Suppressor macrophage treated with lipopolysaccharide for 4 hours (primary cell): ENCODE measurements at places on chromosomes 3 and 15.

DNA sequence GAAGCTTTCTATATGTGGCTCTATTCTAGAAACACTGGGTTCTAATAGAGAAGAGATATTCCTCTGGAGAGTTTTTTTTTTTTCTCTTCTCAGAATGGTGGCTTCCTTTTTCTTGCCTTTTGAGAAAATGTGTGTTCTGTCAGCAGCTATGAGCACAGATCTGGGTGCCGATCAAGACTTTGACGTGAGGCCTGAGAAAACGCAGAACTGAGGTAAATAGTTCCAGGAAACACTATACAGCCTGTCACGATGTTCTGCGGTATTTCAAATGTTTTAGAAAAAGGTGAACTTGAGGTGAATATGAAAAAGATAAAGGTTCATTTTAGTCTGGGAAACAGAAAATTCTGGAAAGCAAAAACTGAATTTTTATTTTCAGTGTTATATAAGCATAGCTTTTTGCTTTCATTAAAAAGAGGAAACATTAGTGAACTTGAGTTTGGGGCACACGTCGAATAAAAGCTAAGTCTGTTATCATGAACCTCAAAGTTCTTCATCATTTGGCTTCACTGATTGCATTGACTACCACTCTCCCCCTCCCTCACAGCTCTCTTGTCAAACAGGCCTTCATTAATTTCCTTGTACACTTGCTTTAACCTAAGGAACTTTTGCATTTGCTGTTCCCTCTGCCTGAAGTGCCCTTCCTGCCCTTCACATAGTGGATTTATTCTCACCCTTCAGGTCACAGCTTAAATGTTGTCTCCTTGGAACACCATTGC lies 265.1 kb downstream of the NFKBIZ start:
- no peak for DNase-seq

GRCh38 chr3:22935040-22935439 lies 268.1 kb upstream of the UBE2E2 start:
- no peak for DNase-seq

DNA sequence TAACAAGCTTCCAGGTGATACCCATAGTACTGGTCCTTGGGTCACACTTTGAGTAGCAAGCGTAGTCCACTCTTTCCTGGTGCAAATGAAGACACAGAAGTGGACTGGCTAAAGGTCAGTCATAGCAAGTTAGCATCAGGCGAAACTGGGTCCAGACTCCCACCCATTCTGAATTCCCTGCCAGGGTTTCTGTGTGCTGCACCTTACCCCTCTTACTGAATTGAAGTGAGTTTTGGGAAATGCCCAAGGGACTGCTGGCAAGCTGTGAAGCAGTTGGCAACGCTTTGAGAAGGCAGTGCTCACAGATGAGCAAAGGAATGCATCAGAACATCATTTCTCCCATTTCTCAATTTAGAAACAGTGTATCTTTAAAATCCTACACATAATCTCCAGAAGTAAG lies 1.8 kb upstream of the LSG1 start:
- no peak for DNase-seq

- DNase-seq, result no peak
Observed at GRCh38 chr3:16433701-16434151, 79.8 kb downstream of the RFTN1 start.

DNA sequence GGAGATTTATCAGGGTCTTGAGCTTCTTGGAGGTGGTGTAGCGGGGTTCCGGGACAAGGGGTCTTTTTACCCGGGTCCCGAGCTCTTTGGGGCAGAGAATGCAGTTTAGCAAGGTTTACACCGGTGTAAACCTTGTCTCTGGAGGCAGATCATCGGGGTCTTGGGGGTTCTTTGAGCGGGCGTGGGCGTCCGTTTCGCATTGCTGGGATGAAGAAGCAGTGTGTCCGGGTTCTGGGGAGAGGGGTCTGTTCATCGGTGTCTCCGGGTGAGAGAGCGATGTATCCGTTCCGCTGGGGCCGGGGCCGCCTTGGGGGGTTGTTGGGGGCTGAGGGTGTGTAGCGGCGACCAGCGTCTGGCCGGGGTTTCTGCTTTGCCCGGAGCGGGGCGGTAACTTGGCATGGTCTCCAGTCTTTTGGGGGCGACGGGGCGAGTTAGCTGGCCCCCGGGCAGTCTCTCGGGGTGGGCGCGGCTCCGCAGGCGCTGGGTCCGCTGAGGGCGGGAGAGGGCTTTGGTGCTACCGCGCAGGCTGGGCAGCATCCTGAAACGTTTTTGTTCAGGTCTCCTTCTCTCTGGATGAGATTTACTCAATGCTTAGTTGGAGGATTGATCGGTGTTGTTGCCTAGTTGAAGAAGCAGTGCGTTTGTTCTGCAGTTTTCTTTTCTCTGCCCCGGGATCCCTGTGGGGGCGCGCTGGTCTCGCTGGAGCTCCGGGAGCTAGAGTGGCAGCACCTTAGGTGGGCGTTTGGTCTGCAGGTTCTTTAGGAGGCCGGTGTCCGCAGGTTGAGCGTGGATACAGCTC lies 843 bp downstream of the GLCE start:
- DNase-seq, result peak; percentile 21

- no peak for DNase-seq
Observed at GRCh38 chr15:101504373-101504772, 14.9 kb upstream of the PCSK6 start.

- no peak for DNase-seq
Observed at GRCh38 chr3:43373560-43373928, 87.2 kb downstream of the SNRK start.

DNA sequence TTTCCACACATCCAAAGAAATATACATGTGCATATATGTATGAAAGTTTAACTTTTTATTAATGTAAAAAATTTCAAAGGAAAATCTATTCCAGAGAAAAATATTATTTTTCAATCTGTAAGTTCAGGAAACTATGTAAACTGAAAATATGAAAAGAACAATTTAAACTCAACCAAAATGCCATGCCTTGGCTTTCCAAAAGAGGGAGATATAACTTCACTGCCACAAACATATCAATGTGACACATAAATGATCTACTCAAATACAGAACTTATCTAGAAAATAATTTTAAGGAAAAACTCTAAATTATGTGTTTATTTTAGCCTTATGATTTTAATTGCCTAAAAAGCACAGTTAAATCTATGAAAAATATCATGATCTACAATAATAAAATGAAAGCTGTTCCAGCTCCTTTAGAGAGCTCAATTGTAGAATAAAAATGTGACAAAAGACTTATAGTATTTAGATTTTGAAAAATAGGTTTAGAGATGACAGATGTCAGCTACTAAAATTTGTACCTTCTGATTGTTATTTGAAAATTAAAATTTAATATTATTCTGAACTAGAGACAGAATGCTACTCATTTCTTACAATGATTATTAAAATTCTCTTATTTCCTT lies 94.8 kb downstream of the GBE1 start:
- DNase-seq, result peak; percentile 30

DNA sequence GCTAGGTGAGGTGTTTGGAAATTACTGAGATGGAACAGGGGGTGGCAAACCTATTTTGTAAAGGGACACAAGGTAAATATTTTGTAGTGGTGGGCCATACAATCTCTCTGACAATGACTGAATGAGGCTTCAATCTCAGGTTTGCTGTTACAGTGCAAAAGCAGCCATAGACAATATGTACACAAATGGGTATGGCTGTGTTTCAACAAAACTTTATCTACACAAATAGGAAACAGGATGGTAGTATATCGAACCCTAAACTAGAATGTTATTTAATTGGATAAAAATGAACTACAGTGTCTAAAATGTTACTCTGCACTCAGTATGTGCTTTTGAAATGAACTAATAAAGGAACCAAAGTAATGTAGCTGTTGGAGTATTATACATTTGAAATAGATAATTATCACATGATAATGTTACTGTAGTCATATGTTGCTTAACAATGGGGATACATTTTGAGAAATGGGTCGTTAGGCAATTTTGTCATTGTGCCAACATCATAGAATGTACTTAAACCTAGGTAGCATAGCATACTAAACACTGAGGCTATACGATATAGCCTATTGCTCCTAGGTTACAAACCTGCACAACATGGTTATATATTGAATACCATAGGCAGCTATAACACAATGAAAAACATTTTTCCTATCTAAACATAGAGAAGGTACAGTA lies 495.2 kb upstream of the TBL1XR1 start:
- DNase-seq, result peak; percentile 42

GRCh38 chr15:44243829-44244228 lies 44.7 kb upstream of the GOLM2 start:
- DNase-seq, result no peak

GRCh38 chr3:50268703-50269451 lies at the start of gene SEMA3B:
SEMA3B (plus strand) TSS chr3:50269147; CDS start chr3:50269241, 94 bp downstream.
- no peak for DNase-seq

GRCh38 chr15:40067921-40068624 lies 29.1 kb upstream of the SRP14 start:
- DNase-seq, result no peak

DNA sequence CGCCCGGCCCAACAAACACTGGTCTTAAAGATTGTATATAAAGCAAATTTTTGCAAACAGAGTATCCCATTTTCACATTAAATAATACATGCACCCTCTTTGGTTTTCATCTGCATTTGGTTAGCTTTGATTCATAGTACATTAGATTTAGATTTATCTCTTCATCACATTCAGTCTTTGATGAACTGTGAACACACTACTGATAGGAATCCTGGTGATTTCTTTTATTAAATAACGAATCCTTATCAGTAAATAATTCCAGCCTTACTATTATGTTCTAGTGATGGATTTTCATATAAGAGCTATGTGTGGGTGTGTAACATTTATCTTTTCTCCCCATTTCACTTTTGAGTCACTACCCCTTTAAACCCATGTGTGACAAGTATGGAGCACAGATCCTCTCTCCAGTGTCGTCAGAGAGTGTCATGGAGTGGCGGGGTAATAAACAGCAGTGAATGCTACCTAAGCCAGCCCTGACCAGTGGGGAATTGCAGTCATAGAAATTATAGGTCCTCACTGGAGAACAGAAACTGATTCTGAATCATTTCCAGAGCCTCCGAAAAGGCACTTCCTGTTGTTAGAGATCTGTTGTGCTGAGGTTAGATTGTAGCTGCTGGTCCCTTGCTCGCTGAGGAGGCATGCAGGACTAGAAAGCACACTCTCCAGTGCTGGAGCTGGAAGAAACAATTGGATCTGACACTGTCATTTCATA lies 22.0 kb downstream of the SLC7A14 start:
- peak; percentile 7 for DNase-seq
